ENCODE measurements at places on chromosomes 12 and 14. TPM values are rescaled to one million over a fixed set of nuclear protein-coding genes. Genes with fewer than 3 reads are reported as not detected.

Gene CFAP251
- 1.4 TPM for total RNA-seq

Gene CCDC197
- 0.25 TPM for total RNA-seq

Gene RNF212B
- total RNA-seq: not detected

Gene CNOT2
- 93.3 TPM for total RNA-seq

Gene RIC8B
- total RNA-seq: 15.1 TPM

- H3K4me3 ChIP-seq: no peak overlapping the region
- H3K27me3 ChIP-seq: peaks cover 32% of the 10 kb centered on the region
- H3K4me1 ChIP-seq: peaks cover 6% of the 10 kb centered on the region
These were observed 1.2 kb downstream of the KCNK10 start for GRCh38 chr14:88321692-88322503.

DNA sequence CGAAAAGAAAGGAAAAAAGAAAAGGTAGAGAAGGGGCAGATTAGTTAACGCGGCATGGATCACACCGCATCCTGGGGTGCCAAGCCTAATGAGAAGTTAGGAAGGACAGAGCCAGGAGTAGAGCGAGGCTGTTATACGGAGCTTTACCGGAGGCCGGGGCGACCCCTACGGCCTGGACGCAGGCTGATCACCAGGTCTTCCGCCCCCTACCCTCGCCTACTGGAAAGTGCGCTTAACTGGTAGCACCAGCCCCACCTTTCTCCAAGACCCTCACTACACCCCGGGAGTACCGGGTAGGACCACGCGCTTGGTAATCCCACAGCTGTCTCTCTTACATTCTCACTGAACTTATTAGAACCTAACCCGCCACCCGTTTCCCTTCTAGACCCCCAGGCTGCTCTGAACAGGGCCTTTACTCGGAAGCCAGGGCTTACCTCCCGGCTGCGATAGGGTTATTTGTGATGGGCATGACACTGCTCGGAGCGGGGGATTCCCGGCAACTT, 33.8 kb downstream of the WBP11 start:
- H3K4me1 ChIP-seq: peaks cover 34% of the 10 kb centered on the region
- no peak for DNase-seq
- no peaks in the 10 kb centered on the region for H3K27me3 ChIP-seq
- peak overlapping the region; percentile 94 for H3K4me3 ChIP-seq

GRCh38 chr14:35374263-35374712, 30.3 kb downstream of the NFKBIA start:
- H3K36me3 ChIP-seq: no peaks in the 10 kb centered on the region
- H3K4me3 ChIP-seq: no peak overlapping the region
- no peaks in the 10 kb centered on the region for H3K27me3 ChIP-seq
- H3K27ac ChIP-seq: no peak overlapping the region
- DNase-seq: no peak

DNA sequence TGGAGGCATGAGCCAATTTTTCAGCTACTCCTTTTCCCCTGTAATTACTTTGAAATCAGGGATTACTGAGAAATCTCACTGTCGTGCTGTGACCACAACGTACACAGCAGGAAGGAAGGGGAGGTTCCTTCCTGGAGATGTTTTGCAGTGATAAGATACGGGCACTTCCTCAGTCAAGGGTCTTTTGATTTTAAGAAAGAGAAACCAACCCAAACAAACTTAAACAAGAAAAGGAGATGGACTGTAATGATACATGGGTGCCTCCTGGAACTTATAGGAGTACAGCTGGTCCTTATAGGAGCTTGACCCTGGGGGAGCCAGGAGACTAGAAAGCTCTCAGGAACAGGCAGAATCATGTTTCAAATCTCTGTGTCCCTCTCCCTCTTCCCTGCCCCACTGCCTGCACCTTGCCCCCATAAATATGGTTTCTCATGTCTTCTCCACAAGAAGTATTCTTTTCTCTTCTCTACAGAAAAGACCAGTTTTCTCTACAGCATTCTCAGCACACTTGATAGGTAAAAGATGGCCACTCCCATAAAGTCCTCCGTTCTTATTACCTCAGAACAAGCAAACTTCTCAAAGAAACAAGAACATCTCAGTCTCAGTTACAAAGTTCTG, 281.1 kb upstream of the AMIGO2 start:
- H3K27ac ChIP-seq: peak overlapping the region; percentile 95
- H3K4me3 ChIP-seq: peak overlapping the region; percentile 83
- H3K27me3 ChIP-seq: no peaks in the 10 kb centered on the region
- H3K4me1 ChIP-seq: peaks cover 50% of the 10 kb centered on the region
- DNase-seq: no peak

- no peak for DNase-seq
- H3K36me3 ChIP-seq: no peaks in the 10 kb centered on the region
- peaks cover 4% of the 10 kb centered on the region for H3K4me1 ChIP-seq
- H3K27me3 ChIP-seq: peaks cover 45% of the 10 kb centered on the region
These were observed 11.8 kb upstream of the NYNRIN start for GRCh38 chr14:24387009-24387345.

DNA sequence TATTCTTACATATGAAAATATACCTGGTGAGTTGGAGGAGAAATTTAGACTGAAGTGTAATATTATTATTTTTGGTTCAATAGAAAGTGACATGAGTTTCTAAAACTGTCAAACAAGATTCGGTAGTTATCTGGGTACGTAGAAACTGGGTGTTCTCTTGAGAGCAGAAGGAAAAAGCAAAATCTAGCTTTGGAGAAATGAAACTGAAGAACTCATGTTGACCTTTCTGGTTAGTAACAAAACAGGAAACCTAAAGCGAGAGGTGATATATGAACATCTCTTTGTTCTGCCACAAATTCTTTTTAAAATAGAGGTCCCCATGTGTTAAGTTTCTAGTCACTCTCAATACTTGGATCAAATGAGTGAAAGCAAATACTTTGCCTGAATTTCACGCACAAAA, 401.7 kb downstream of the TRHDE start:
- H3K27ac ChIP-seq: no peak overlapping the region
- no peak overlapping the region for H3K4me3 ChIP-seq
- H3K4me1 ChIP-seq: no peaks in the 10 kb centered on the region
- H3K27me3 ChIP-seq: no peaks in the 10 kb centered on the region

- H3K36me3 ChIP-seq: no peaks in the 10 kb centered on the region
- no peaks in the 10 kb centered on the region for H3K4me1 ChIP-seq
- peaks cover 11% of the 10 kb centered on the region for H3K27me3 ChIP-seq
- no peak for DNase-seq
- no peak overlapping the region for H3K27ac ChIP-seq
- H3K4me3 ChIP-seq: no peak overlapping the region
These were observed 148.6 kb upstream of the DIO3 start for GRCh38 chr14:101412739-101413138.

GRCh38 chr12:114686773-114687500, 3.0 kb upstream of the TBX3 start:
- peaks cover 21% of the 10 kb centered on the region for H3K4me1 ChIP-seq
- H3K4me3 ChIP-seq: no peak overlapping the region
- H3K36me3 ChIP-seq: peaks cover 9% of the 10 kb centered on the region
- no peak for DNase-seq
- no peak overlapping the region for H3K27ac ChIP-seq
- H3K27me3 ChIP-seq: peaks cover 93% of the 10 kb centered on the region

DNA sequence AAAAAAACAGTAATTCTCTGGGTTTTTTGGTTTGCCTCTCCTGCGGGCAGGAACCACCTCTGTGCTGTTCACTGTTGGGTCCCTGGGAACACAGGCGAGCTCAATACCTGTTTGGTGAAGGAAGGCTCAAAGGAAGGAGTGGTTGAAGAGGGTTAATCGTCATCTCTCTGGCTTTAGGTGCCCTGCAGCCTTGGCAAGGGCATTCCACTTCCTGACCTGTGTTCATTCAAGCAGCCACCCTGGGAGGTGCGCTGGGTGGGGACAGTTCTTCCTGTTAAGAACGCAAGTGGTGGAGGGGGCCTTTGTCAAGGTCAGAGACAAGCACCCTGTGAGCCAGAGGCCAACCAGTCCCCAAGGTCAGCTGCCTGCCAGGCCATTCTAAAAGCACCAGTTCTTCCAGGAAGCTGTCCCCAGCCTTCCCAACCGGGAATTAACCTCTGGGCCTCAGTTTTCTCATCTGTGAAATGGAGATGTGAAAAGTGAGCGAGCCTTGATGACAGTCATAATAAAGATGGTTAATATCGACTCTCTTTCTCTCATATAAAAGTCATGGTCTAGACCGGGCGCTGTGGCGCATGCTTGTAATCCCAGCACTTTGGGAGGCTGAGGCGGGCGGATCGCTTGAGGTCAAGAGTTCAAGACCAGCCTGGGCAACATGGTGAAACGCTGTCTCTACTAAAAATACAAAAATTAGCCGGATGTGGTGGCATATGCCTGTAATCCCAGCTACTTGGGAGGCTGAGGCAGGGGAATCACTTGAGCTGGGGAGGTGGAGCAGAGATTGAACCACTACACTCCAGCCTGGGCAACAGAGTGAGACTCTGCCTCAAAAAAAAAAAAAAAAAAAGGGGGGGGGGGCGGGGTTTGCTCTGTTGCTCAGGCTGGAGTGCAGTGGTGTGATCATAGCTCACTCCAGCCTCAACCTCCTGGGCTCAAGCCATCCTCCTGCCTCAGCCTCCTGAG, 6.1 kb downstream of the RHOF start:
- H3K27me3 ChIP-seq: no peaks in the 10 kb centered on the region
- DNase-seq: no peak
- peaks cover 34% of the 10 kb centered on the region for H3K36me3 ChIP-seq
- peaks cover 65% of the 10 kb centered on the region for H3K4me1 ChIP-seq

- H3K36me3 ChIP-seq: peaks cover 32% of the 10 kb centered on the region
- no peaks in the 10 kb centered on the region for H3K27me3 ChIP-seq
- H3K27ac ChIP-seq: no peak overlapping the region
- H3K4me3 ChIP-seq: no peak overlapping the region
These were observed 5.6 kb downstream of the WASHC4 start for GRCh38 chr12:105113094-105113493.

DNA sequence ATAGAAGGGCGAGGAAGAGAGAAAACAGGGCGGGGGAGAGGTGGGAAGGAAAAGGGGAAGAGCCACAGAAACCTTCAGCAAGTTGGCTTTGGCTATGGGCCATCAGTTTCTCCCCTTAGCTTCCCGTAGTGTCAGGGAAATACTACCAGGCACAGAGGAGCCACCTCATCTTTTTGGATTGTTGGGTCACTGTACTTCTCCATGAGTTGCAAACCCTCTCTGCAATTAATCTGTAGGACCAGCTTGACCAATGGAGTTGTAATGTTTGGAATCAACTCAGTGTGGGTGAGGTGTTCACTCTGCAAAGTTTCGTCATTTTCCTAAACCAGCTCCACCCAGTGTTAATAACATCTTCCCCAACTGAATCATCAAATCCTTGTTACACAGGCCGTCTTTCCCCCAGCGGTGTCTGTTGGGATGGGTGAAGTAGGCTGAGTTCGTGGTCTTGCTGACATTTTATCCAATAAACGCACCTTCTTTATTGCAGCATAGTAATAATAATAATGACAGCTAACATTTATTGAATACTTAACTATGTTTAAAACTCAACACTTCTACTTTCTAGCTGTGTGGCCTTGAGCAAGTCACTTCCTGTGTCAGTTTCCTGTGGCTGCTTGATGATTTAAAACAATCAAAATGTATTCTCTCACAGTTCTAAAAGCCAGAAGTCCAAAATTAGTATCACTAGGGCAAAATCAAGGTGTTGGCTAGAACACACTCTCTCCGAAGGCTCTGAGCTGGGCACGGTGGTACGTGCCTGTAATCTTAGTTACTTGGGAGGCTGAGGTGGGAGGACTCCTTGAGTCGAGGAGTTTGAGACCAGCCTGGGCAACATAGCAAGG, 8.1 kb upstream of the GLTP start:
- peak overlapping the region; percentile 95 for H3K27ac ChIP-seq
- no peak for DNase-seq
- H3K36me3 ChIP-seq: peaks cover 2% of the 10 kb centered on the region

GRCh38 chr12:101992091-101992490, 69.7 kb downstream of the WASHC3 start:
- H3K27ac ChIP-seq: no peak overlapping the region
- no peak overlapping the region for H3K4me3 ChIP-seq
- H3K36me3 ChIP-seq: no peaks in the 10 kb centered on the region
- H3K27me3 ChIP-seq: peaks cover 30% of the 10 kb centered on the region
- H3K4me1 ChIP-seq: no peaks in the 10 kb centered on the region

DNA sequence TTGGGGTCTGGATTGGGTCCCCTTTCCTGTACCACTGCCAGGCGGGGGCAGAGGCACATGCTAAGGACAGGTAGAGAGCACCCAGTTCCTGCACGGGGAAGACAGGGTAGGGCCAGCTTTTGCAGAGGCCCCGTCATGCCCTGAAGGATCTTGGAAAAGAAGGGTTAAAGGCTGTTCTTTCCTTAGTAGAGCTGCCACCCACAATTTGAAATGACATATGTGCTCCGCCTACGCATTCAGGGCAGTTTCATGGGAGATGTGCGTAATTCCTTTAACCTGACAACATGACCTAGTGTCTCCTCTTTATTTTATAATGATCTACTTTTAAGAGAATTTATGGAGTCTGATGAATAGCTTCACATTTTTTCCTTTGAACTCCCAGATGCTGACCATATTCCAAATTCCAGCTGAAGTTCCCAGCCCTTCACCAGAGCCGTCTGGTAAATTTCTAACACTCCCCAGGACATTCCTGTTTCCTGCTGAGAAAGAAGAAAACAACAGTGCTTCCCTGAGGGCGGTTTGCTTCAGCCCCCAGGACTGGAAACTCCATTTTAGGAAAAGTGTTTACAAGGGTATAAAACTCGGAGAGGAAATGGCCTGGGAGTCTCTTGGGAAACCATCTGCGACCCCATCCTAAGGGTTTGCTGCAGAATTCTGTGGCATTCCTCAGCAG, 58.9 kb upstream of the PLEKHG3 start:
- H3K36me3 ChIP-seq: no peaks in the 10 kb centered on the region
- peaks cover 19% of the 10 kb centered on the region for H3K27me3 ChIP-seq
- no peak overlapping the region for H3K27ac ChIP-seq
